ENCODE measurements at places on chromosomes 7 and 10.

DNA sequence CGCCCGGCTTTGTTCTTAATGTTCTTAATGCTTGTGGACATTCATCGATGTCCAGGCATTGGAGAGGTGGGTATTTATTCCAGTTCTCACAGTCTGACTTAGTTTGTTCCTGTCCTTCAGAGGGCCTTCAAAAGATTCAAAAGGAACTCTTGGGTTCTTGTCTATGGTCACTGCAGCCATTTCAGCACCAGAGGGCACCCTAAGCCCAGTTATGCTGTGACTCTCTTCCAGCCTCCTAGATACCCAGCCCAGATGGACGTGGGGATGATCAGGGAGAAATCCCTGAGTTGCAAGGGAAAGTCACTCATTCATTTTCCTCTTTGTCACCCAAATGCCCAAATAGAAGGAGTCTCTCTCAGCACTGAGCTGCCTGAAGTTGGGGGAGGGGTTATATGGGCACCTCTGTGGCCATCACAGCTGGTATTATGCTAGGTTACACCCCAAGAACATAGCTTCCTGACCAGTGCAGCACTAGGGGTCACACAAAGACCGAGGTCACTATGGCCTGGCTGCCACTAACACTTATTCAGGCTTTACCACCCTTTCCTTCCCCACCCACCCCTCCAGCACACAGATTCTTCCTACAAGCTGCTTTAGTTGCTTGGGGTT is 26.5 kb upstream of the CCDC126 start:
- DNase-seq: no peak

GRCh38 chr7:94374721-94375566 is 19.8 kb upstream of the COL1A2 start:
- DNase-seq: no peak

- DNase-seq: no peak
These were observed 7.5 kb upstream of the CLDN4 start for GRCh38 chr7:73823257-73823656.

DNA sequence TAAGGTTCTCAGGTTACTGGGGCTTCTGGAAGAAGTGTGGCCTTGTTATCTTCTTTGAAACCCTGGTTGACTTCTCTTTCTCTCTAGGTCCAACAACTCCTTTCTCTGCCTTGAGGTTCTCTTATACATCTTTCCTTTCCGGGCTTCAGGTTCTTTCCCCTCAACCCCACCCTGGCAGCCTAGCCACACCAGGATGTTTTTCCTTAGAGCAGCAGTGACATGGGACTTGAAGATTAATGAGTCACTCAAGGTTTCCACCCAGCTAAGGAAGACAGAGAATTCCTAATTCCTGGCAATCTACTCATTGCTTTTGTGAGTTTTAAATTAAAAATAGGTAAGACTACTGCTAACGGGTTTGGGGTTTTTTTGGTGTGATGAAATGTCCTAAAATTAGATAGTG is 121.8 kb upstream of the HPS1 start:
- DNase-seq: no peak

DNA sequence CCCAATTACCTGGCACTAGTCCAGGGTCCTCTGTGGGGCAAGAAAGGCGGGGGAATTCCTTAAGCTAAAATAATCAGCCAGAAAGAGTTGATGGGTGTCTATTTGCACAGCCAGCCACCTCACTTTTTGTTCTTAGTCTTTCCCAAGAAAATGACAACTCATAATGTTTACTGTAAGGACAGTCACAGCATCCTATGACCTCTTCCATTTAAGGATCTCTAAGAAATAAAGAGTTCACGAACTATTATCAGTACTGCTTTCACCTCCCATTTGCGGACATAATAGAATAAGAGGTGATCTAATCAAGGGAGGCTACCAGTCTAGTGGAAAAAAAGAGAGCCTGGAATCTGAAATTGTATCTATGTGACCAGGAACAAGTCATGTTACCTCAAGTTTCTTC is 72.4 kb upstream of the LRRC17 start:
- no peak for DNase-seq

DNA sequence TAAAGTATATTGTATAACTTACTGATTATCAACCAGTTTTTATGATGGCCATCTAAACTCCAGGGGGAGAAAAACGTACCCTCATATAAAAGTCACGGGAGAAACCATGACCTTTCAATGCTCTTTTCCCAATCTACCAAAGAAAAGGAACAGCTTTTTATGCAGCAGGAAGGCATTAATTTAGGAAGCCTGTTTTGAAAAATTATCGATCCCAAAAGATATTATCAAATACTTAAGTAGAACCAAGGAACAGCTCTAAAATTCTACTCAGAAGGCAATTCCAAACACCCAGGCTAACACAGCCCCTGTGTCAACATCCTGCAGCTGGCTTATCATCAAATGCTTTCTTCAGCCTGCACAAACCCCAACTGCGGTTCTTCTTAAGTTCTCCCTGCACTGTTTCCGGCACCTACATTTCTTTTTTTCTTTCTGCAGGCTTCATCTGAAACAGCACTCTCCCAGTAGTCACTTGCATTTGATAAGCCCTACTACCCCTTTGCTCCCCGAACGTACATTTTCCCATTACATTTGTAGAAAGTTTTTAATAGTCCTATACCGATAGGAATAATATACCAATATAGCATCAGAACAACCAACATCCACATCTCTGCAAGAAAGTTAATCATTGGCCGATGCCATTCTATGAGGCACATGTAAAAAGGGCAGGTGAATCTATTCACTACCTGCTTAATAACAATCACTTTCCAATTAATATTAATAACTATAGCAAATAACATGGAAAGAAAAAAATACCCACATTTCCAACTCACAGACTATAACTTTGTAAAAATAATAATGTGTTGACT is 47.9 kb downstream of the PIP4K2A start:
- DNase-seq: no peak

DNA sequence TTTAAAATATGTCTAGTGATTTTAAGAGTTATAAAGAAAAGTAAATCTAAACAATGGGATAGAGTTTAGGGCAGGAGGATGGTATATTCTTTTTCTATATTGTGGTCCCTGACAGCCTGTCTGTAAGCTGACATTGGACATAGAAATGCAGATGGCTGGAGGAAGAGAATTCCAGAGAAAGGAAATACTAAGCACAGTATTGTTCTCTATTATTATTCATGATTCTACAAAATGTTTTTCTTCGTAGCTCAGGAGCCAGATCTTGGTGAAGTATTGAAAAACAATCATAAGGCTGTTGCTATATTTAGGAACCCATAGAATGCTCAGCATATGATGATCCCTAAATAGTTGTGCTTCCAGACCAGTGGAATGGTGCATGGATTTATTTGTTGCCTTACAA is 117.0 kb upstream of the FAM3C start:
- DNase-seq: no peak

DNA sequence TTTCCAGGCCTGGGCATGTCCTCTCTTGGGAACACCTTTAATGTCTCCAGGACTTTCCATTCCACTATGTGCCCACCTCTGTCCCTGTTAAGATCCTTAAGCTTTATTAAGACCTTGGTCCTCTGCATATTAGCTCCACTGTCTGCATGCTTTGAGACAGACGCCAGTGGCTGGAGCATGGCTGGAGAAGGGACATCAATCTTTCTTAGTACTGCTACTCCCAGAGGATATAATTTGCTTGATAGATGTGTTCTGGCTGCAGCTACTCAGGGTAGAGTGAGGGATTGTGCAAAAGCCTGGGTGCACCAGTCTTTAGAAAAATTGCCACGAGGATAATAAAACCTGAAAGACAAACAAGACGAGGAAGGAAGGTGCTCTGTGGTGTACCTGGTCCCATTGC is 42.9 kb downstream of the PLPP4 start:
- DNase-seq: no peak

- DNase-seq: no peak
These were observed 74.1 kb upstream of the UNC5B start for GRCh38 chr10:71138166-71138830.

DNA sequence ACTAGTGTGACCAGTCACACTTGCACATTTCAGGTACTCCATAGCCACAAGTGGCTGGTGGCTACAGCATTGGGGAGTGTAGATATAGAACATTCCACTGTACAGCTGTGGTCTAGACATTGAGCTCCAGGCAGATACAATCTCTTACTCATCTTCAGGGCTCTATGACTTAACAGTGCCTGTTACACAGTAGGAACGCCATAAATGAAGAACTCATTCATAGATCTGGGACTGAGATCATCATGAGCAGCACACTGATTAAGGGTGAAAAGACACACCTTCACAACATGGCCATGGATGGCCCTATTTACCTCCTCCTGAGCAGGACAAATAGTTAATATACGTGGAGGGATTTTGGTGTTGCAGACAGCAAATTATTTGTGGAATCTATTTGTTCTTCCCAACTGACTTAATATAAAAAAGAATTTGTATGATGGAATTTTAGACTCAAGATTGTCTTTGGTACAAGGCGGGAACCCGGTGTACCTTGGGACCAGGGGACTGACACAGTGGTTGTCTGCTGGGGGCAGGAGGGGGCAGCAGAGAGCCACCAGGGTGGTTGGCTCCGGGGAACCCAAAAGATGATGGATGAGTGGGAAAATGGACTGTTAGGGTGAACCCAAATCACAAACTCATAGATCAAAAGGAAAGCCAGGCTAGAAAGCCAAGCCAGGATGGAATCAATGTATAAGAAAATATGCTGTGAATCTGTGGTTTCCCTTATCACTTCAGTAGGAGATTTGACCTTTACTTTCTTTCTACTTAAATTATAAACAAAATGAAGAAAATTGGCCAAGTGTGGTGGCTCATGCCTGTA is 24.3 kb upstream of the CPA2 start:
- no peak for DNase-seq

DNA sequence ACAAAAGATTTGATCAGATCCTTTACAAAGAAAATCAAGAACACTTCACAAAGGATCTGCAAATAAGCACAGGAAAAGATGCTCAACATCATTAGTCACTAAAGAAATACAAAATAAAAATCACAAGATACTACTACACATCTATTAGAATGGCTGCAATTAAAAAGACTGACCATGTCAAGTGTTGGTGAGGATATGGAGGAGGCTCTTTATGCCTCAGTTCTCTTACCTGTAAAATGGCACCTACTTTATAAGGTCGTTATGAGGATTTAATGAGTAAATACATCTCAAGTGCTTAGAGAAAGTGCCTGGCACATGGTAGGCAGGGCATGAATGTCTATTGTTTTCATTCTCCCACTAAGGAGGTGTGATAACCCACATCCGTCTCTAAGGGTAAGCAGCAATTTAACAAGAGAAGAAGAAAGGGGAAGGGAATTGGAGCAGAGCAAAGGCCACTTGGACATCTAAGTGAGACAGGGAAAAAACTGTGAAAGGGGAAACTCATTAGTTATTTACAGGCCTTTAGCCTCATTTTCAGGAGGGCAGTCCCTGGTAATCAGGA is 157.5 kb upstream of the NFE2L3 start:
- DNase-seq: no peak

- DNase-seq: no peak
These were observed 17.0 kb downstream of the TRA2A start for GRCh38 chr7:23514755-23515154.

DNA sequence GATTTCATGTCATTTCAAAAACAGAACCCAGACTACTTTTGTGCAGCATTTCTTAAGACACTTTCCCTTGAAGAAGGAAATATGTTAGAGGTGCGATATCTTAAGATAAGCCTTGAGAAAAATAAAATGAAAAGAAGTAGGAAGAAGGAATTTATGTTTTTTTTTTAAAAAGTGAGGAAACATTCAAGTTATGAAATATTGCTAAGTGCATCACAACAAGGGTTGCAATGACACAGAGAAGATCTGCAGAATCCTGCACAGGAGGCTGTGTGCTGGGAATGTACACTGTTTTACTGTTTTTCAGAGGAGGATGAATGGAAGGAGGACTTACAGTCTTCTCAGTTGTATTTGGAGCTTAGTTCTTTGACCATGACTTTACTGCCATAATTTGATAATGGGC is 79.8 kb upstream of the NME8 start:
- no peak for DNase-seq

- peak; percentile 57 for DNase-seq
These were observed 189.8 kb upstream of the SH2B2 start for GRCh38 chr7:102096706-102097427.

DNA sequence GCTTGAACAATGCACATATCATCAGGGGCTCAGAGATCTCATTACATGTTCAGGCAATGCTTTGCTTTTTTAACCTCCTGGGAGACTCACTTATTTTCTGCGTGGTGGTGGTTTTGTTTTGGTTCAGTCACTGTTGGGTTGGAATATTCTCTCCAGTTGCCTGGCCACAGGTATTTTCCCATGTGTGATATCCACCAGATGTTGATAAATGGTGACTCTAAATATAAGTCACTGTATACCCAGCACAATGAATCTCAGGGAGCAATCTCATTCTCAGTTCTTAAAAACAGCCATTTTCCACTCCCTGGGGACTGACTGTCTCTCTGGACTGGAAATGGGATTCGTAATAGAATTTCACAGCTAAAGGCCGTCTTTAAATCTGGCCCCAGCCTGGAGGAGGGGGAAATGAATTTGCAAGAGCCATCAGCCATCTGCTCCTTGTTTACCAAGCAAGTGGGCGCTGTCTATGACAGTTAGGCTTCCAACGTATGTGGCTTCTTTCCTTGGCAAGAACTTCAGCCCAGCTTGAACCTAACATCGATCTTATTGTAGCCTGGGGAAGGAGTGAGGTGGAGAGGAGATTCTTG is 1106.2 kb downstream of the NRG3 start:
- no peak for DNase-seq

GRCh38 chr7:132930881-132931280 is 151.0 kb downstream of the CHCHD3 start:
- no peak for DNase-seq

DNA sequence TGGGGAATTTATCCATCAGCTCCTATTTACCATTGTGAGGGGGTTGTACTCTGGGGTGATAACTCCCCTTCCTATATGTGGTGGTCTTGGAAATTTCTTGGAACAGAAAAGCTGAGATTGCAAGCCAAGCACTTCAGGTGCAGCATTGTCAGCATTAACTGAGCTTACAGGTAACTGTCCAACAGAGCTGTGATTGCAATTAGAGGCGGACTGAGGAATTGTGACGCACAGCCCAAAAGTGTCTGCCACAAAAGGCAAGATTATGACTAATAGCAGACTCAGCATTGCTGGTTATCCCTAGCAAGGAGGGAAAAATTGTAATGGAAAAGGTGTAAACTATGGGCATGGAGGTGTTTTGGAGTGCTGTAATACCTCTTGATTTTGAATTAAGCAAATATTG is 126.1 kb upstream of the AGR3 start:
- DNase-seq: no peak

DNA sequence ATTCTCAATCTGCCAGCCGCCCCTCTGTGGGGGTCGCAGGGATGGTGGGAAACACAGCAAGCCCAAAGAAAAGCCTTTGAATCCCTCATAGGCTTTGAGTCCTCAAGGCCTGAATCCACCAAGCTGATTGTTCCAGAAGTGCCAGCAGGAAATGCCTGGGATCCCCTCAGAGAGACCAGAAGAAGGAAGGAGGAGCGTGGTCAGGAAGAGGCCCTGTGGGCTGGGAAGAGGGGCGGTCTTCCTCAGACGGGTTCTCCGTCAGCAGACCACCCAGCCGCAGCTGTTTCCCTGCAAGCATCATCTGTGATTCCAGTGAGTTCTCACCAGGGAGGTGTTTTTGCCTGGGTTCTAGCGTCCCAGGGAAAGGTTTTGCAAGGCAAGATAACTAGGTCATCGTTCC is 190.0 kb upstream of the KLF6 start:
- DNase-seq: no peak

GRCh38 chr10:124703778-124704427 is 40.3 kb downstream of the FAM53B start:
- peak; percentile 96 for DNase-seq

All from esophagus muscularis mucosa (tissue), 4 donors.